LNCaP clone FGC (cell line): ENCODE measurements at places on chromosomes 2 and 18.

- no peak for DNase-seq
These were observed 1255.2 kb downstream of the CNTNAP5 start for GRCh38 chr2:125280265-125280664.

- no peak for DNase-seq
These were observed 1528.2 kb upstream of the ZEB2 start for GRCh38 chr2:146048141-146048540.

- peak; percentile 88 for DNase-seq
These were observed 1.1 kb downstream of the IL1F10 start for GRCh38 chr2:113068706-113069485.

DNA sequence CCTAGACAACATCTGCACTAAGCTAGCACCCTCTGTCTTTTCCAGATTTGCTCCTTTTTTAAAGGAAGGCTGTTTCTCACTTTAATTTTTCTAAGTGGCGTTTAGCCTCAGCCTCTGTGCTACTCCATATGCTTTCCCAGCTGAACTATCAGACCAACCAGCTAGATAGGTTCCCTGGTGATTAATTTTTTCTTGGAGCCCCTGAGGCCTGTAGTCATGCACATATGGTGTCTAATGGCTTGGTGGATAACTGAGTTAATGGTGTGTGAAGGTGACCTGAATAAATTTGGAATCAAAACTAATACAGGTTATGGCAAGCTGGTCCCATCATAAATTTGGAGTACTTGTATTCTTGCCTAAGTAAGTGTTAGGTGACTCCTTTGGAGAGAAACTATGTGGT lies 135.5 kb downstream of the MGAT5 start:
- DNase-seq, result no peak

GRCh38 chr2:212114489-212114888 lies 424.1 kb downstream of the ERBB4 start:
- no peak for DNase-seq

DNA sequence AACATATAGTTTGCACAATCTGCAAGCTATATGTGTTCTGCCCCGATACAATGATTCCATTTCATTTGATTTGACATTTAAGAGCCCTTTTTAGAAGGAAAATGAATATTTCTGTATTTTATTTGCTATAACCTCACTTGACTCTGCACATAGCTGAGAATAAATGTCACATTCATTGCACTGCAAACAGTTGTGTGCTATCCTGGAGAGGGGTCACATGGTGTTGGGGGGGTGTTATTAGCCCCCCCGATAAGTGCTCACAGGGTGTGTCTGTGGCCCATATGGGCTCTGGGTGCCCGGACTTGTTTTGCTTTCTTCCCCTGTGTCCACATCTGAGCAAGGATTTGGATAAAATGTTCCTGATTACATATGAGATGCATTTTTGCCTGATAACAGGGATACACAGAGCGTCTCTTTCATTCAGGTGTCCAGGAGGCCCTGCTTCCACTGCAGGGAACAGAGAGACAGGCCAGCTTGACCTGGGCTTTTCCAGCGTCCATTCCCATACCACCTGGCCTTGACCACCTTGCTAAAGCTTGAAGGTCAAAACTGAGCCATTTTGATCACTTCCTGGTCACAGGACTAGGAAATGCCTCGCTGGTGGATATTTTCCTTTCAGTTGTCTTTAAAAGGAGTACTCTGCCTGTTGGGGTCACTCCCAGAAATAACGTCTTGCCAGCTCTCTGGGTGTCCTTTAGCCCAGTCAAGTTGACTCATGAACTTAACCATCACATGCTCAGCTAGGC lies 38.4 kb upstream of the ID2 start:
- no peak for DNase-seq
